ENCODE measurements at places on chromosomes 12 and 14.

- DNase-seq = no peak
Observed at GRCh38 chr14:44404036-44404435, 103.0 kb downstream of the FSCB start.

DNA sequence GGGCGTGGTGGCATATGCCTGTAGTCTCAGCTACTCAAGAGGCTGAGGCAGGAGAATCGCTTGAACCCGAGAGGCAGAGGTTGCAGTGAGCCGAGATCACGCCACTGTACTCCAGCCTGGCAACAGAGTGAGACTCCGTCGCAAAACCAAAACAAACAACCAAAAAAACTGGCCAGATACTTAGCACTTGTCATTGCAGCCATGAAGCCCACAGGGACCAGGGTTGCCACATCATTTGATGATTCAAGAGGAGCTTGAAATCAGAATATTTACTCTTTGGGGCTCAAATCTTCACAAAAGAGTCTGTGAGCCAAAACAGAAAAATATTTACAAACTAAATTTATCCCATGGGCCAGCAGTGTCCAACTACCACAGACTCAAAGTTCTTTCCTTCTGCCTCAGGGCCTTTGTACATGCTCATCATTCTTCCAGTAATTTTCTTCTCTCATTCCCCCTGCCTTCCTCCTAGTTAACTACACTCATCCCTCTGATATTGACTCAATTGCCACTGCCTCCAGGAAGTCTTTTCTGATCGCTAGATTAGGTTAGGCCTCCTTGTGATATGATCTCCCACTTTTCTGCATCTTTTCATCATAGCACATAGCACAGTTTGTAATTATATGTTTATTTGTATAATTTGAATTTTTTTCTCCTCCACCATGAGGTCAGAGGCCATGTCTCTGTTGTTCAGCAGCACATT, 130.8 kb upstream of the PLEKHG7 start:
- DNase-seq = no peak

DNA sequence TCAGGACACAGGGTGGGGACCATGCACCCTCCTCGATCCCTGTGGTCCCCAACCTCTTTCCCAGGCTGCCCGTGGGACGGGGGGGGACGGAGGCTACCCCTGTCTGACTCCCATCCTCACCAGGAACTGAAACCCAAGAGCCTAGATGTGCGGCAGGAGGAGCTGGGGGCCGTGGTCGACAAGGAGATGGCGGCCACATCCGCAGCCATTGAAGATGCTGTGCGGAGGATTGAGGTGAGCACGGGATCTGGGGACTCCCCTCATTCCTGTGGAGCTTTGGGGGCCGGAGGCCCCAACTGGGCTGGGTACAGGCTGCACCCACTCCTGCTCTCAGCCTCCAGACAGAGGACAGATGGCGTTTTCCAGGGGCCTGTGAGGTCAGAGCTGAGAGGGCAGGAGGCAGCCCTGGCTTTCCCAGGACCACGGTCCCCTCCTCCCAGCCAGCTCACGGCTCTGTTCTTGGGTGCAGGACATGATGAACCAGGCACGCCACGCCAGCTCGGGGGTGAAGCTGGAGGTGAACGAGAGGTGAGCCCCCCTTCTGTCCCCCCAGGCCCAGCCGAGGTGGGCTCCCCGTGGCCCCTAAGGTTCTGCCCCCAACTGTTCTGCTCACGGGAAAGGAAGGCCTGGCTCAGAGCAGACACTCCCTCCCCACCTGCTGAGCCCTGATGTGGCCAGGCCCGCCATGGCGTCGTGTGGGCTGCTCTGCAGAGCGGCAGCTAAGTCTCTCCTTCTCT, 24.2 kb downstream of the HIP1R start:
- DNase-seq = no peak

GRCh38 chr12:80701388-80701787, 6.0 kb upstream of the MYF6 start:
- DNase-seq = no peak

- DNase-seq = no peak
Observed at GRCh38 chr14:37508503-37508902, 86.5 kb downstream of the FOXA1 start.

- DNase-seq = no peak
Observed at GRCh38 chr12:51941604-51942003, 9.9 kb upstream of the ACVR1B start.

GRCh38 chr14:80208461-80208860, 2.8 kb downstream of the DIO2 start:
- DNase-seq = no peak

DNA sequence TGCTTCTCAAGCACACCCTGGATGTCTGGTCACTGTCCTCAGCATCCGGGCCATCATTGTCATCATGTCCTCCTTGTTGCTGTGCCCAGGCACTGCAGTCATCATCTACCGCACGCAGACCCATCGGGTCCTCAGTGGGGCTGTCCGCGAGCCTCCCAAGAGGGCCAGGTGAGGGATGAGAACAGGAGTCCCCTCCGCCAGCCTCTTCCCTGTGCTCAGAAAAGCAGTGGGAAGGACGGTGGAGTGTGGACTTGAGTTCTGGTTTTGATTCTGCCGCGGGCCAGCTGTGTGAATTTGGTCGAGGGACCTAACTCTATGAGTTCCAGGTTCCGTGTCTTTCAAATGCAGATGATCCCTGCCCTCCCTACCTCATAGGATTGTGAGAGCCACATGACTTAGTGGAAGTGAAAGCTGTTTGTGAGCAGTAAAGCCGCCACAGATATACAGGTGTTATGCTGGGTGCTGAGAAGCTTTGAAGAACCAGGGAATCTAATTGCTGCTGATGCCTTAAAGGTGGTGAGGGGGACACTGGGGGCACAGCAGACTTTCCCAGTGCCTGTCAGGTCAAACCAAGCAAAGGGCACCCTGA, 122.9 kb upstream of the RAP1B start:
- DNase-seq = no peak

DNA sequence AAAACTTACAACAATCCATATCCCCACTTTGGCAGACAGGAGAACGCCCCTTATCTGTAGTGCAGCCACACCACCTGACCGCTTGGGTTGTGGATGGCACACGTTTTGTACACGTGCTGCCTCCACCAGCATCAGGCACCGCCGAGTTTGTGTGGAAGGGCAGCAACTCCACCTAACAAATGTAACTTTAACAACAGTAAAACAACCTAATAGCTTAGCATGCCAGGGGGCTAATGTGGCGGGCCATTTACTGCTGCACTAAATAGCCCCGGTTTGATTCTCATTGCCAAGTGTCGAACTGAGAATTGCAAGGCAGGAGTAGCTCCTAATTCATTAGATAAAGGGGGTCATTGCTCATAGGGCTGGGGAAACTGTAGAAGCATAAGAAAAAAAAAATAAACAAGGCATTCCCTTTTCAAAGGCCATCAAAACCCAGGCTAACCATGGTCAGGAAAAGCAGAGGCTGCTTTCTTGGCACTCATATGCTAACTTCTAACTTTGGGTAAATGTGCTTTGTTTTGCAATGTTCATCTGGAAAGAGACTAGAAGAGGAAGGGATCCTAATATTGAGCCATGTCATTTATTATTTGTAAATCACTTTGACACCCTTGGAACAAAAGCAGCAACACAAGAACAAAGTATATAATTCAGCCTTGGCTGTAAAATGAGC, 279.7 kb upstream of the SOX5 start:
- no peak for DNase-seq

GRCh38 chr12:112294793-112295192, 87.4 kb downstream of the HECTD4 start:
- no peak for DNase-seq

DNA sequence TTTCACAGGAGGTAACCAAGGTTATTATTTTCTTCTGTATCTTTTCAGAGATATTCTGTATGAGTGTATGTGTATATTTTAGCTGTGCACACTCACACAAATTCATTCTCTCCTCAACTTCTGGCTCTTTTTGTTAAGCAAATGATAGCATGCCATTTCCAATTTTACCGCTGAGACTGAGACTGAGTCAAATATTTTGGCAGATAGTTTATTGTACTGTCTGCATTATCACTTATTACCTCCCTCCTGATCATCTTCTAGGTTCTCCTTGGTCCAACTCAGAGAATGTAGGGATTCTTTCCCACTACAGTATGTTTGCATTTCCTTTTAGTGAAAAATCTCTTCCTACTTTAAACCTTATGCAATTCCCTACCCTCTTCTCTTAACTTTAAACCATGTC, 33.3 kb downstream of the DACT1 start:
- no peak for DNase-seq

DNA sequence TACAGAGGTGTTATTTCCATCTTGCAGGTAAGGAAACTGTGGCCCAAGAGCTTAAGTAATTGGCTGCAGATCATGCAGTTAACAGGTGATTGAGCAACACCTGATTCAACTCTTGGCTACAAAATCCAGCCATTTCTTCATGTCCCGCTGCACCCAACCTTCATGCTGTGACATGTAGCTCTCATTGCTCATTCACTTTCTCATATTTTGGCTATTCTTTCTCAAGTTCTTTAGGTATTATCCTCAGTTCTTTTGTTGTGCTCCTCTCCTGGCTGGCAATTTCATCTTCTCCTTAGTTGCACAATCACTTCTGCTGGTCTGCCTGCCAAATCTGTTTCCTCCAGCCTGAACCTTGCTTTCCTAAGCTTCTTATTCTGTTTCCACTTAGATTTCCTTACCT, 300.8 kb downstream of the SSPN start:
- DNase-seq = no peak

- no peak for DNase-seq
Observed at GRCh38 chr12:52078276-52078675, 1.2 kb upstream of the SMIM41 start.

DNA sequence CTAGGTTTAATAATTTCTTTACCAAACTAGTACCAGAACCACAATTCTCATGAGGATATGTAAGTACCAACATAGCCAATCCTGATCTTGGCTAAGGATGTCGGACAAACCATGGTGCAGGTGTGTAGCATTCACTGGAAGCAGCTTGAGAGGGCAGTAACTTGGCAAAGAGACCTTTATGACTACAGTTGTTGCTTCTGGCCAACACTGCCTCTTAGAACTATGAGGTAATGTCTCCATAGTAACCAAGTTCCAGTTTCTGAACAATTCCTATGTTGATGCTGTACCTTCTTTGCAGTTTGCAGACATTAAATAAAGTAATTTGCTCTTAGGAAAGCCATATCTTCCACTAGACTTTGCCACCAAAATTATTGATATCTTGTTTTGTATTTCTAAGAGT, at the start of gene LMNTD1:
TSS of gene LMNTD1 (minus strand) at position 186 of the 400 bp plus-strand sequence. CDS start 324 bp downstream, outside the sequence.
- no peak for DNase-seq

GRCh38 chr14:20618271-20618749, 23.2 kb downstream of the OR6S1 start:
- DNase-seq = no peak

DNA sequence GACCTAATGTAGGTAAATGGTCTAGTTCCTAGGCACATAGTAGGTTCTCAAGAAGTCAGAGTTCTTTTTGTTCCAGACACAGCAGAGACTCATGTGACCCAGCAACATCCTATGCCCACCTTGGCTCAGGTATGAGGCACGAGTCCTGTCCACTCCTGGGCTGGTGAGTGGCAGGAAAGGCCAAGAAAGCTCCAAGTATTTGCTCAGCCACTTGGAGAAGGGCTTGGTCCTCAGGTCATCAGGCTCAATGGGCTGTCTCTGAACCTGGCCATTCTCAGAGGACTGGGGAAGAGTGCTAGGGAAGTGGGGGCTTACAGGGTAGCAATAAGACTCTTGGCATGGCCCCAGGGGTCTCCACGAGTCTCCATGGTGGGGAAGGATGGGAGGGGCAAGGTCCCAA, 253.1 kb downstream of the NTF3 start:
- no peak for DNase-seq

- no peak for DNase-seq
Observed at GRCh38 chr12:91074851-91075250, 17.0 kb upstream of the KERA start.

- DNase-seq = peak; percentile 41
Observed at GRCh38 chr14:106417224-106418049, 891.1 kb downstream of the TMEM121 start.

DNA sequence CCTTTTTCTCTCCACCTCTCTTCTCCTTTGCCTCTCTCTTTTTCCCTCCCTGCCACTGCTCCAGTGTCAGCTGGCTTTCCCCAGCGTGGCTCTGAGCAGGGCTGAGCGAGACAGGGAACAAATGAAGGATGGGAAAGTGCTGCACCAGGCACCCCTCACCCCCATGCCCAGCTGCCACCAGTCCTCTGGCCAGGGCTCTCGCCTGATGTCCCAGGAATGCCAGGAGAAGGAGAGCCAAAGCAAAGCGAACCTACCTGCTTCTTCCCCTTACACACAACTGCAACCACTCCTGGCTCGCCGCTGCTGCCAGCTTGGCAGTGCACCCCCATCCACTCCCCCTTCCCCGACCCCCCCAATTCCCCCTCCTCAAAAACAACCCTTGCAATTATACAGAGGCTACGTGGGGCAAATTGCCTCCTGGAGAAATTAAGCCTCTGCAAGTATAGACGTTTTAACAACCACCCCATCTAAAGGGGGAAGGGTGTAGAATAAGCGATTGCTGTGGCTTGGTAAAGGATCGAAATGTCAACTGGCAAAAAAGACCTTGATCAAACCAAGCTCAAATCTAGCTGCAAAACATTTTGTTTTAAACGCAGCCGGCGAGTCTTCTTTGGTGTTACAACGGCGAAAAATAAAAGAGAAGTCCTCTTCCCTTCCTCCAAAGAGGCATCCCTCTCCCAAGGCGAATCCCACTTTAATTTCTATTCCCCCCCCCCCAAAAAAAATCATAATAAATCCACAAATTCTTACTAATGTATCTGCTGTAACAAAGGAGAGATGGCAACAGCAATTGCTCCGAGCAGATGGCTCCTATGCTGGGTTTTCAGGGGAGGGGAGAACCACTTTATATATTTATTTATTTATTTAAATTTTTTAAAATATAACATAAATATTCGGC, 2.9 kb downstream of the BCL11B start:
- DNase-seq = no peak

- no peak for DNase-seq
Observed at GRCh38 chr12:48356041-48356768, 5.5 kb upstream of the ZNF641 start.
